ENCODE measurements at places on chromosomes 3 and 15.
A peak's percentile ranks its signal among the peaks of the same experiment; 100 is the strongest.

DNA sequence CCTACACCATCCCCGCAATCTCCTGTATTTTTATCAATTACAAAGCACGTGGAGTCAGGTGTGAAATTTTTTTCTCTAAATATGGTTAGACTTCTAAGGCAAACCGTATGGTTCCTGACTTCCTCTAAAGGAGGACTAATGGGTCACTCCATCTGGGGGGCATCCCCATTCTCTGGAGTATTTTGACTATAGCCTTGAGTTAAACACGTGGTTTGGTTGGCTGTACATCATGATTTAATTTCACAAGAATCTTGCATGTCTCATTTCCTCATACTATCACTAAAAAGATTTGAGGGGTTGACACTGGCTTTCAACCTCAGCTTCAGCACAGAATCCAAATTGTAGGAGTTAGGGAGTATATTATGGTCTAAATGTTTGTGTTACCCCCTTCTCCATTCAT is 25.3 kb upstream of the ZNF770 start:
- DNase-seq = no peak

GRCh38 chr3:197828-198491 is 1.4 kb downstream of the CHL1 start:
- peak; percentile 41 for DNase-seq

GRCh38 chr3:74465715-74466410 is 148.6 kb downstream of the CNTN3 start:
- DNase-seq = no peak

DNA sequence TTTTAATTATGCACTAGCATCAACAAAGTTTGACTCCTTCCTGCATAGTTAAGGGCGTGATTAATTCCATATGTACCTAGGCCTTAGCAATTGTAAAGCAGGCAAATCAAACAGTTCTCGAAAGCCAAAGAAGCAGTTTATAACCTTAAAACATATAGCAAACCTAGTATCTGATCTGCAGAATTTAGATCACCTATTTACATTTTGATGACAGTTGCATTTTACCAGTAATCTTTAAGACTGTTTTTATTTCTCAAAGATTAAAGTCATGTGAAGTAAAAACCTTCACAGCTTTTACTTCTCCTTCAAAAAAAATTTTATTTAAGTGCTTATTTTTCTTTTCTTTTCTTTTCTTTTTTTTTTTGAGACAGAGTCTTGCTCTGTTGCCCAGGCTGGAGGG is 20.9 kb upstream of the UBP1 start:
- DNase-seq = no peak

DNA sequence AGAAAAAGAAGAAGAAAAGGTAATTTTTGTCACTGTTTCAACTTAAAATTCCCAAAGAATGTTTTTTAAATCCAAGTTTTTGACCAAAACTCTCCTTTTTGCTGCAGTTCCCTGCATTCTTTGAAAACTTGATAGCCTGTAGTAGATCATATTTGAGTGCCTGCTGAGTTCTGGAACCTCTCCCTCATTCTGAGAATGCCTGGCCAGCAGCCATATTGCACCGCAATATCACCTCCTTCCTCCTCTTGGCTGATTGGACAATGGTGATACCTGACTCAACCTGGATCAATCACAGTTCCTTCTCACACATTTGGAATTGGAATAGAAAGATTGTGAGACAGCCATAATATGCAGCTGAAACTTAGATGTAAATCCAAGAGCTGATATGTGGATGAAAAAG is 97.6 kb upstream of the GAP43 start:
- DNase-seq = no peak

DNA sequence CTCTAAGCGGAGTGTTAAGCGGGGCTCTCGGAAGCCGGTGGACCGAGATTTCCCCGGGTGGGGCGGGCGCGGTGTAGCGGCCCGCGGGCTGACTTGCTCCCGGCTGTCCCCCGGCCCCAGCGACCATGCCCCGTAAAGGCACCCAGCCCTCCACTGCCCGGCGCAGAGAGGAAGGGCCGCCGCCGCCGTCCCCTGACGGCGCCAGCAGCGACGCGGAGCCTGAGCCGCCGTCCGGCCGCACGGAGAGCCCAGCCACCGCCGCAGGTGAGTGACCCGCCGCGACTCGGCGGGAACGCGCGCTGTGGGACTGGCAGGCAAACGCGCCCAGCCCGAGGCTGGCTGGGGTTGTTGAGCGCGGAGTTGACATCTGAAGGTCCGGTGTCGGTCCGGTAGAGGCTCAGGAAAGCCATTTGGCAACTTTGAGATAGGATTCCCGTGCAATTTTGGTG is 1.3 kb downstream of the SMC4 start:
- DNase-seq = peak; percentile 19

DNA sequence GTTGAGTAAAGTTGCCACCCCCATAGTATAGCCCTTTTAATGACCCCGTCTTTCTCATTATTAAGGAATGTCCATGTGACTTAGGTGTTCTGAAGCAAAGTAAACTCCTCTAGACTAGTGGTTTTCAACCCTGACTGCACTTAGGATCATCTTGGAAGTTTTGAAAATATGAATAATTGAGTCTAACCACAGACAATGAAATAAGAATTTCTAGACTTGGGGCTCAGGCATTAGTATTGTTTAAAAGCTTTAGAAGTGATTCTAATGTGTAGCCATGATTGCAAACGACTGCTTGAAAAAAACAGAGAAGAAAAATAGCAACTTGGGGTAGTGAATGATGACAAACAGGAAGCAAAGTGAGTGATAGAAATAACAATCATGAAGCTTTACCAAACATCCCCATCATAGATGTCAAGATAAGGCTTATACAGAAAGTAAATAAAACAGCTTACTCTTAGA is 35.0 kb downstream of the ALCAM start:
- DNase-seq = no peak

- no peak for DNase-seq
These were observed 29.7 kb upstream of the RNF7 start for GRCh38 chr3:141708367-141708766.

DNA sequence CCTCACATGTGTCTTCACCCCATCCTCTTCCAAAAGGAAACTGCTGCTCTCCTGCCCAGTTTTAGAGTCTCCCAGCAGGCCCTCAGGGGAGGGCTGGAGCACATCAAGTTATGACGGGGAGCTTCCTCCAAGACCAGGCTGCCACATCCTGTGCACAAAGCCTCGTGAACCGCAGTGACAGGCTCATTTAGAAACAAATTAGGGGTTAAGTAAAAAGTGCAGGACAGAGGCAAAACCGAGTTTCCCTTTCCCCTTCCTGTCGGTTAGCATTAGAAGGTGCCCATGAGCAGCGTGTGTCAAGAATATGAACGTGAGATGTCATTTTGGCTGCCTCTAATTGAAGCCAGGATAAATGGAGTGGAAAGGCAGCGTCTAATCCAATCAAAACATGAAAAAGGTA is 199.7 kb downstream of the ARRDC4 start:
- DNase-seq = no peak
